ENCODE measurements at places on chromosomes 3 and 15.

DNA sequence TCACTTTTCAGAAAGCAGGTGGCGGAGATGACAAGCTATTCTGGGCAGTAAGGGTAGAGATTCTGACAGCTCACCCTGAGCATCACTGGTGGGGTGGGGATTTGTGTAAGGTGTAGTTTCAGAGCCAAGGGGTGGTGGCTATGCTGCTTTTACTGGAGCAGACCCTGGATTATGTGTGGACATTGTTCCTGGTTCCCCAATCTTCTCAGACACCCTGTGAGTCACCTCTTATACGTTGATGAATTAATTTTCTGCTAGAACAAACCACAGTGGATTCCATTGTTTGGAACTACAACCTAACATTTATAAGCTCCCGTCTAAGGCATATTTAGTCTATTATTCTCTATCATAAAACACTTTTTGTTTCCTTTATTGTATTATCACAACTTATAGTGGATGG lies 169.5 kb upstream of the COL8A1 start:
- no peak for DNase-seq

DNA sequence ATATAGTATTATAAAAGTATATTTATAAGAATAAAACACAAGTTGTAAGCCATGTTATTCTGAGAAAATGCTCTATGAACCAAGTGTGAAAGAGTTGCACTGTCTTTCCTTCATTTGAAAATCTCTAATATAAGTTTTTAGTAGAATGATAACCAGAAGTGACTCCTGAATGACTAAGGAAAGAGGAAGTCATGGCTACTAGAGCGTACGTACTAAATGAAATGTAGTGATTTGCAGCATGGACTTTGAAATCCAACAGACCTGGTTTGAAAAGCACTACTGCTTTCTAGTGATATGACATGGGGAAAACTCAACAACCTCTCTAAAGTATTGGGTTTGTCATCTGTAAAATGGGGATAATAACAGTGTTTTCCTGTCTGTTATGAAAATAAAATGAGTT lies 10.3 kb upstream of the DNAJC13 start:
- no peak for DNase-seq

GRCh38 chr3:67648229-67648628 lies 6.2 kb downstream of the SUCLG2 start:
- no peak for DNase-seq

GRCh38 chr15:31459400-31459748 lies 132.7 kb downstream of the KLF13 start:
- DNase-seq, result no peak

GRCh38 chr15:88491158-88491557 lies 23.6 kb downstream of the MRPS11 start:
- no peak for DNase-seq

- no peak for DNase-seq
Observed at GRCh38 chr15:84828086-84828908, 11.1 kb downstream of the ALPK3 start.

DNA sequence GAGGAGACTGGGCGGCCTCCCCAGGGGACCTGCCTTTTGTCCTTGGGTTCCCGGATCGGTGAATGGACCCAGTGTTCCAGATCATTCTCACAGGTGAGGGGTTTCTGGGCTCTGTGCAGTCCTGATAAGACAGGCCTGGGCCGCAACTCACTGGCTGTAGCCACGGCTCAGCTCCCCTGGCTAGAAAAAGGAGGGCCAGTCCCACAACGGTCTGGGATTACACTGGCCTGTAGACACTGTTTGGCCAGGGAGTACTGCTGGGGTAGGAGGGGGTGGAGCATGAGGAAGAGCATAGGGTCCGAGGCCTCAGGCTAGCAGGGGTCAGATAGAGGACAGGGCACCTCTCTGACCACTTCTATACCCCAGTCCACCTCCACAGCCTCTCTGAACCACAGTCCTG lies 21.0 kb upstream of the TICRR start:
- DNase-seq, result no peak

DNA sequence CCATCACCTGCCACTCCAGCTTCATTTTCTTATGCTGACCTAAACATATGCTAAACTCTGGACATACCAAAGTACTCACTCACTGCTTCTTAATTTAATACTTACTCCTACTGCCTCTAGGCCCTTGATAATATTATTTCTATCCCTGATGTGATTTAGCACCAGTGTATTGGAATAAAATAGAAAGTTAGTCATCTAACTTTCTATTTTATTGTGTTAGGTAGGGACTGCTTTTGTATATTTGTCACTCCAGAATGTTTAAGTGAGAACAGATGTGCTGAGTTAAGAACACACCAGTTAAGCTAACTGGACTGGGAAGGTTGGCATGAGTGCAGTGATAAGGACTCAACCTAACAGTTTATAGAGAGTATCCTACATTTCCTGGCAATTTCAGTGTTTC lies 6.5 kb upstream of the CLDN16 start:
- DNase-seq, result no peak

DNA sequence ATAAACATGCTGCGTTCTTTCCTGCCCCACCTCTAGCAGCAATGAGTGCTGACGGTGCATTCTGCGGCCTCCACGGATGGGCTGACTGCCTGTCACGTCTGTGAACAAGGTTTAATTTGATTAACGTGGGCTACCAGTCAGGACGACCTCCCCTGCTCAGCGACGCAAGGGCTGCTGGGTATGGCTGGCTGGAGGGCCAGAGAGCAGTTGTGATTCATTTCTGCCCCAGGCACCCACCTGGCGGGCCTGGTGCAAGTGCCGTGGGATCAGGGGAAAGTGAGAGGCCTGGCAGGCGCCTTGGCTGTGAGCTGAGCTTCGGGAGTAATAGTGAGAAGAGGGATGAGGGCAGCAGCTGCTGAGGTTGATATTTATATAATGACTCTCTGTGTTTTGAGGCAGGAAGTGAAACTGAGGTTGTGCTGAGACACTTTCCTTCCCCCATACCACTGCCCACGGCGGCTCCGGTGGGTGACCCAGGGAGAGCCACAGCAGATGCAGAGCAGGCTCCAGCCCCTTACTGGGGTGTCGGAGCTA lies 190.4 kb upstream of the BCL6 start:
- DNase-seq, result peak; percentile 65

GRCh38 chr15:42549032-42549491 lies 424 bp downstream of the HAUS2 start:
- DNase-seq, result peak; percentile 52

DNA sequence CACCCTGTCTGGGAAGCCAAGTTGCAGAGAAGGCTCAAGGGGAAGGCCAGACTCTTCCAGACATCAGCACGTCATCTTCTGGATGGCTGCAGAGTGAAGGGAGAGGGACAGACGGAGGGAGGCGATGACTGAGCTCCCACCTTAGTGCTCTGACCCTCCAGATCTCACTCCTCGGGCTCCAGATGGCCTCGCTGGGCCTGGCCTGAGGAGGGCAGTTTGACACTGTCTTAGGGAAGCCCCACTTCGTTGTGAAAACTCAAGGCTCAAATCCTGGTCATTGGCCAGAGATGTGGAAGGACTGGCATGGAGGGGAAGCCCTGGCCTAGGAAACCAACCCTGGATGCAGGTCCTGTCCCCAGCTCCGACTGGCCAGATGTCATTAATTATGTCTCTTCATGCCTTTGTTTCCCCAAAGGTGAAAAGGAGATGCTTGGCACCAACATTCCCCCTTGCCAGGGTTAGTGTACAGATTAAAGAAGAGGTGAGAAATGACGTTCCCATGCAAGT lies 70.4 kb downstream of the ADCY5 start:
- DNase-seq, result no peak

DNA sequence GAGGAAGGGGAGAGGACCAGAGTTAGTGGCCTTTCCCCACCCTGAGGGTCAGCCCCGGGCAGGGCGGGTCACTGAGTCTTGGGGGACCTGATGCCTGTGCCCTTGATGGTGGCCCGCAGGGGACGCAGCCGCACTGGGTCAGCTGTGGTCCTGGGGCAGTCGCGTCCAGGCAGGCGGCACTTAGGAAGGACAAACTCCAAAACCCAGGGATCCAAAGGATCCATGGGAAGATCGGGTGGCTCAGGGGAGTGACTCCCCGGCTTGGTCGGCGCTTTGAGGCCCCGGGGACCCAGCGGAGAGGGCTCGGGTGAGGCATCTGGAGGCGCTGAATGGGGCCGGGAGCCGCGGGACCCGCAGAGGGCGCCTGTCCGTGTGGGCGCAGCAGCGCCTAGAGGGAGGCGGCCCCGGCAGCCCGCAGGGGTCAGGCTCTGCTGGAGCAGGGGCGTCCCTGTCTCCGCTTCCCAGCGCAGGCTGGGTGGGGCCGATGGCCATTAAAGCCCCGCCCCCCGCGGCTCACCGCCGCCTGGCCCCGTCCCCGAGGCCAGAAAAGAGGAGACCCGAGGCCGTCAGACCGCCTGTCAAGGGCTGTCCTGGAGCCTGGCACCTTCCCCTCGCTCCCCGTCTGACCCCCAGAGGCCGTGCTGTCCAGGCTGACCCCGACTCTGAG lies 17.5 kb downstream of the CIDEC start:
- DNase-seq, result peak; percentile 52

- DNase-seq, result no peak
Observed at GRCh38 chr3:172152874-172153273, 113.5 kb downstream of the FNDC3B start.

DNA sequence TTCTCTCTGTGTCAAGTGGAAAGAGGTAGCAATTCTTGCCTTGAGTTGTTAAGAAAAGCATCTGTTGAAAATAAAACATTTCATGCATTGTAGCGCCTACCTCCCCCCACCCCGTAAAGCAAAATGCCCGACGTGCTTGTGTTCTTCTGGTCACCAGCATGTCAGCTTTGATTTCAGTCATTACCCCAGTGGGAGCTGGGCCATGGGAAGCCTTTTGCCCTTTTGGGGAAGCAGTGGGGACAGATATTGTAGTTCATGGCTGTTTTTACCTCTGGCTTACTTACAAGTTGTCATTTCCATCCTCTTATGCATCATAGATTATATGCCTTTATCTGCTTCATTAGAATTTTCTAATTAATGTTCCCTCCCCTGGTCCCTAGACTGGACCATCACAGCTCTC lies 328.7 kb downstream of the RYR3 start:
- no peak for DNase-seq

- DNase-seq, result no peak
Observed at GRCh38 chr15:84919106-84919667, 34.7 kb downstream of the SLC28A1 start.

GRCh38 chr3:63656786-63657185 lies 4.3 kb downstream of the SNTN start:
- DNase-seq, result no peak

DNA sequence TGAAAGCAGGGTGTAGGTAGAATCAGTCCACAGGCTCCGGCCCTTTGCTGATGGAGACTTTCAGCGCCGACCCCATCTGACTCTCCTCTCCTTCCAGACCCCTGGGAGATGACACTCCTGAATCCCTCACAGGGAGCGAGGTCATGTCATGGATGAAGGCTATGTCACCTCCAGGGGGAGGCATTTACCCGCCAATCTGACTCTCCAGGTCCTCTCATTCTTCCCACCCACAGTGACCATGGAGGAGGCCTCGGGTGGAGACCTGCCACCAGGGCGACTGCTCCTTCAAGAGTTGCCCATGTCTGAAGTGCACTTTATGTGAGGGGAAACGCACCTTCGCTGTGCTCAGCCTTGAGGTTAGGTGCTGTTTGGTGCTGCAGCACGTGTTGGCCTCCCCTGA lies 112.7 kb downstream of the KLF13 start:
- no peak for DNase-seq

DNA sequence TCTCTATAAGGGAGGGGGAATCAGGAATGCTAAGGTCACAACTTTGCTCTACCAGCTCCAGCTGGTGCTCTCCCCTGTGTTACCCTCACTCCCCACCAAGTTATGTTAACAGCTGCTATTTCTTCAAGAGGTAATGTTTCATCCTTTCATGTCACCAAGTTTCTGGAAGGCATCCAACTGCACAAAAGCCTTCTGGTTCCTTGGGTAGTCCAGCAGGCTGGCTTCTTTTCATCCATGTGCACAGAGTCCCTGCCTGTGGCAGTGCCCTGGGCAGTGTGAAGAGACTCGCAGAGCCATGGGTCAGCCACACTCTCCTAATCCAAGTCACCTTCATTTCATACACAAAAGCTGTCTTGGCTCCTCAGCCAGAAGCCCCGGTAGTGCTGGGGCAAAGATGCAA lies 737.5 kb upstream of the LMCD1 start:
- DNase-seq, result no peak

GRCh38 chr3:46406788-46407611 lies at the start of the genes CCR5AS and CCRL2:
Gene CCR5AS (minus strand): TSS chr3:46407066.
Gene CCRL2 (plus strand): TSS chr3:46407259. CDS start chr3:46408080, 821 bp downstream.
- DNase-seq, result peak; percentile 57

GRCh38 chr3:74571118-74571517 lies 43.3 kb downstream of the CNTN3 start:
- DNase-seq, result no peak

DNA sequence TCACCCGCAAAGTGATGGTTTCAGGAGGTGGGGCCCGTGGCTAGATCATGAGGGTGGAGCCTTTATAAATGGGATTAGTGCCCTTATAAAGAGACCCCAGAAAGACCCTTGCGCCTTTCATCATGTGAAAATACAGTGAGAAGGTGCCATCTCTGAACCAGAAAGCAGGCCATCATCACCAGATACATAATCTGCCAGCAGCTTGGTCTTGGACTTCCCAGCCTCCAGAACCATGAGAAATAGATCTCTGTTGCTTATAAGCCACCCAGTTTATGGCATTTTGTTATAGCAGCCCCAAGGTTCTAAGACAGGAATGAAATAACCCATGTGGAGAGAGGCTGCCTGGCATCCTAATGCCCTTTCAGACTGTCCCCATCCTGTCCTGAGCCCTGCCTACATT lies 127.8 kb upstream of the SMAD3 start:
- DNase-seq, result no peak

- no peak for DNase-seq
Observed at GRCh38 chr3:196354132-196354531, 15.9 kb upstream of the TM4SF19 start.

GRCh38 chr3:11291808-11292207 lies 19.6 kb downstream of the ATG7 start:
- DNase-seq, result no peak

DNA sequence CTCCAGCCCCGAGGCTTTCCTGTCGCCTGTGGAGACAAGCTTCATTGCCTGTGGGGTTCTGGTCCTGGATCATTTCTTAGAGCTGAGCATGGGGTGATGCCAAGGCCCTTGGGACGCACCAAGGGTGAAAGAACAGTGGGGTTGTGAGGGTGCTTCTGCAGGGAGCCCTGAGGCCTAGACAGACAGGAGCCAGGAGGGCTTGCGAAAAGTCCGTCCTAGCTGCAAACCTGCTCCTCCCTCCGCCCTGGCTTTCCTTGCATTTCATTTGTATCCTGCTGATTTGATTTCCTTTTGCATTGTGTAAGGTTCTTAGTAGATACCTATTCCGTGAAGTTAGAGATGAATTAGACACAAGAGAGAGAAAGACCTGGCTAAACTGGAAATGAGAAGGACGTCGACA lies 286.9 kb upstream of the C2CD4B start:
- no peak for DNase-seq

DNA sequence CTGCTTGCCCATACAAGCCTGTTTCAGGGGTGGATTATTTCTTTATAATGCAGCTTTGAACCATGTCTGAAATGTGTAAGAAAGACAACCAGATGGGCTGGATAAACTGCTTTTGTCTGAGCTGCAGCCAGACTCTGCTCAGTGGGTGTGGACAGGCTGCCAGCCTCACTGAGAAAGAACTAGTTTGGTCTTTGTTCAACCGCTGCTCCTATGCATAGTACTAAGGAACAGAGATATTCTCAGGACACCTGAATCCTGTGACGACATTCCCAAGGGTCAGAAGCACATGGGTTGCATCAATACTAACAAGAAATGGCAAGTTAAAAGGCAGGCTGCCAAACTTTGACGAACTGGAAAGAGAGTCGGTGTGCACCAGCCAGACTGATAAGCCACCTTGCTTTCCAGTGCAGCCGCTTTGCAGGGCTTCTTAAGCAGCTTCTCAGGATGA lies 57.2 kb downstream of the PLD1 start:
- no peak for DNase-seq

GRCh38 chr3:60980342-60980692 lies 270.9 kb downstream of the FHIT start:
- DNase-seq, result no peak

Data from GM13977 (cell line).